ENCODE measurements at places on chromosomes 16 and 17. TPM values are rescaled to one million over a fixed set of nuclear protein-coding genes. Genes with fewer than 3 reads are reported as not detected.

- DNase-seq, result no peak
Observed at GRCh38 chr16:69931631-69932030, 19.5 kb upstream of the CLEC18A start.

The SLC46A1 gene
- 10.0 TPM for polyA plus RNA-seq

DNA sequence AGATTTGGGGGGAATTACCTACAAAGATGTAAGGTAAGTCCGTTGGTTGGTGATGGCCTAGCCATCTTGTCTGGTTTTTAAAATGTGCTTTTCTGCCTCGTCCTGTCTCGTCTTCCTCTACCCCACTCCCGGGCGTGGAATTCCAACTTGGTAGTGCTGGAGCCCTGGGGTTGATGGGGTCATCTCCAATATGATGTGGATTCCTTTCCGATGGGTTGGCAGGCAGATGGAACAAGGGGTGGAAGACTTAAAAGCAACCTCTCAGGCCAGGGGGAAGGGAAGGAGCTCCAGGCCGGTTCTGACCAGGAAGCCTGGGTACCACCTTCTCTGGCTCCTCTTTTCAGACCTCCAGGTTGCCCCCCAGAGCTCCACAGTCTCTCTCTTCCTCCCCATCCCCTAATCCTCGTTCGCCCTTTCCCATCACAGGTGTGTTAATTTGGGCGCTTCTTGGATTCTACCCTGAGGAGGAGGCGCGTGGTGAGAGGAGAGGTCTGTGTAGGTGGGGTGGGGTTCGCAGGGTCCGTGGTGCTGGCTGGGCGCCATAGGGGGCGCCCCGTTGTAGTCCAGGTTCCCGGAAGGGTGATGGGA lies 5.1 kb upstream of the HOXB2 start:
- no peak for DNase-seq

DNA sequence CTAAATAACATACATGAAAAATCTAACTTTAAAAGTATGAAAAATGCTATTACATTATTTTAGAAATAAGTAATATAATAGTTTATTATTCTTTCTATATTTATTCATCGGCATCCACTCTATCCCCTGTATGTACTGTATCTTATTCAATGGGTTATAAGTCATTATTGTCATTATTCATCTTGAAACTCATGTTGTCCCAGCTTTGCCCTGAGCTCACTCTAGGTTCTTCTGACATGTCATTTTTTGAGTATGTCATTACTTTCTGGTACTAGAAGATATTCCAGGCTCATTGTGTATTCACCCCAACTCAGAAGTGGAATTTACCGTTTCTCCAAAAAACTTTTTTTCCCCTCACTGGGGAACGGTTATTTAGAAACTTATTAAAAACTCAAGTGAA lies 53.0 kb upstream of the MNT start:
- DNase-seq, result no peak

GRCh38 chr17:34314279-34314678 lies 5.0 kb upstream of the CCL8 start:
- DNase-seq, result peak; percentile 36

GRCh38 chr17:42750739-42751344 lies 6.0 kb upstream of the EZH1 start:
- DNase-seq, result peak; percentile 35

- peak; percentile 75 for DNase-seq
Observed at GRCh38 chr17:17811381-17812210, 25.2 kb downstream of the SREBF1 start.

All from muscle of arm (tissue), 14 donors.